Fibroblast of skin of right biceps (primary cell): ENCODE measurements at places on chromosomes 1 and 21.

DNA sequence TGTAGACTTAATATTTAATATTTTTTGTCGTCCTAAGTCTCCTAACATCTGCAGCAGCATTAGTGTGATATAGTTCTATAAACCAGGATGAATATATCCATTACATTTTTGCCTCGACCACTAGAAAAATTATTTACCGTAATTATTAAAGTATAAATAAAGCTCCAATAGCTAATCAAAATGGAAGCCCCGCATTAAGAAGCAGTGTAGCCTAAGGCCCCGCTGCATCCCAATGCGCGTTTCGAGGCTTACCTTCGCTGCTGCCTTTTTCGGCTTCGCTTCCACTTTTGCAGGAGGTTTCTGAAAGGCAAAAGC is 891 bp downstream of the HMGN1 start:
- DNase-seq, result no peak

GRCh38 chr21:42722153-42722552 is 68.7 kb downstream of the PDE9A start:
- no peak for DNase-seq

DNA sequence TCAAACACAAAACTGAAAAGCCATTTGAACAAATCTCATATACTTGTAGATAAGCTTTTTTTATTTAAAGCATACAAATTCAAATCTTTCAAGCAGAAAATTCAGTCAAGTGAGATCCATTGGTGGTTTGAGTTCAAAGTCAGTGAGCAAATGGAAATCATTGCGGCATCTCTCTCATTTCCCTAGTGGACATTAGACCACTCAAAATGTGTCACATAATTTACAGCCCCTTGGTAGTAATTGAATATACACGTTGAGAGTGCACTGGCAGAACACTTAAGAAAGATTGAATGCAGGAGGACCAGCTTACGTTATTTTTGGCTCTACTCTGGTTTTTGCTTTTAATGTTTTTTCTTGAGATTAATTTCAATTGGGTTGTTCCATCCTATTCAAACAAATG is 633.7 kb downstream of the USP25 start:
- DNase-seq, result no peak

- DNase-seq, result peak; percentile 60
Observed at GRCh38 chr1:37944086-37944763, 2.6 kb downstream of the INPP5B start.

DNA sequence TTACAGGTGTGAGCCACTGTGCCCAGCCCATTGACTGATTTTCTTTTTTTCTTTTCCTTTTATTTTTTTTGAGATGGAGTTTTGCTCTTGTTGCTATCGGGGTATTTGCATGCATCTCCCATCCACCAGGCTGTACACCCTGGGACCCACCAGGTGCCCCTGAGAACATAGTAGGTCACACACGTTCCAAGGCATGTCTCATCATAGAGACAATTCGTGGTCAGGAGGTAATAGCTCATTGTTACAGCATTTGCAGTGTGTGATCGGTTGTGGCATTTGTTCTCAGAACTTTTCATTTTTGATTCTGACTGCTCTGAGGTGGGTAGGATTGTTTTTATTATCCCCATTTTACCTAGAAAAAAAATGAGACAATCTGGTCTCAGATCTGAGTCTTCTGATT is 29.6 kb downstream of the BCL9 start:
- DNase-seq, result no peak

DNA sequence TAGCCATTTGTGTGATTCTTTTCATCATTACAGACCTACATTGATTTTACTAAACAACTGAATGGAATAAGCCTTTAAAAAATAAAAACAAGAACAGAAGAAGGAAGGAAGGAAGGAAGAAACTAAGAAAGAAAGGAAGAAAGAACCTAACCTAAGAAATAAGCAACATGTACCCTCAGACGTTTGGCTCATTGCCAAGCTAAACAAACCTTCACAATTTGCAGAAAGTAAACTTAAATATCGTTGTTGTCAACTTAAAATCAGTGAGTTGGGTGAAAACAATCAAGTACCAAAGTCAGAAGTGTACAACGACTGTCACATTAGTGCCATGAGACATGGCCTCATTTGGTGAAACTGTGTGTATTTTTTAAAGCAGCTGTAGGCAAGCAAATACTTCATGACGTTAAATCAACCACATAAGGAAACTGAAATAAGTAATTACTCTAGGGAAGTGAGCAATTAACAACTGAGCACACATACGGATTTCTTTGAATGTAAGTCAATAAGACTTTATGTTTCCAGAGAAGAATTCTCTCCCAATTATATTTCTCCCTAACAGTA is 313.1 kb upstream of the TMPRSS15 start:
- DNase-seq, result no peak

- peak; percentile 33 for DNase-seq
Observed at GRCh38 chr1:66243548-66244130, 290.3 kb upstream of the SGIP1 start.

- no peak for DNase-seq
Observed at GRCh38 chr21:29403301-29403700, 104.6 kb downstream of the BACH1 start.

DNA sequence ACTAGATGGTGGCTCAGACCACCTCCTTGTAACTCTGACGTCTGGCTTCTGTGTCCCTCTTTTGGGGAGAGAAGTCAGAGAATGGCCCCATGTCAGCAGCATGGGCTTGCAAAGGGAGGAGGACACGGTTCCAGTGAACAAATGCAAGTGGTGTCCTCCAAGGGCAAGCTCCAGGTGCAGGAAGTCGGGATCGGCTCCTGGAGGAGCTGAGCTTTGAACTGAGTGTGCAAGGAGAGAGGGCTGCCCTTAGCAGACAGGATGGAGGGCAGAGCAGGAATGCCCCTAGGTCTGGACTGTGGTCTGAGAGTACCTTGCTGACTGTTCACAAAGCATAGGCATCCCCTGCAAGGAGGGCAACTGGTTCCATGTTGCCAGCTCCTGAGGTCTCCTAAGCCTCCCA is 17.3 kb downstream of the PKP1 start:
- DNase-seq, result no peak

DNA sequence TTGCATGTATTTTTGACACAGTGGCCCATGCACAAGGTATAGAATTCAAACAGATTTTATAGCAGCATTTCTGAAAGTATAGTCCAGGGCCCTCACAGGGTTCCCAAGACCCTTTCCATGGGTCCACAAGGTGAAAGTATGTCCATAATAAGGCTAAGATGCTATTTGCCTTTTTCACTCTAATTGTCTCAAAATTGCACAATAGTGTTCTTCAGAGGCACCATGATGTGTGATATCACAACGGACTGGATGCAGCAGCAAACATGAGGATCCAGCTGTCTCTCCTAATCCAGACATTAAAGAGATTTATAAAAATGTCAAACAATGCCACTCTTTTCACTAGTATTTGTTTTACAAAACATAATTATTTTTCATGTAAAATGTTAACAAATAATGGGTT is 88.8 kb upstream of the PRDX6 start:
- no peak for DNase-seq

DNA sequence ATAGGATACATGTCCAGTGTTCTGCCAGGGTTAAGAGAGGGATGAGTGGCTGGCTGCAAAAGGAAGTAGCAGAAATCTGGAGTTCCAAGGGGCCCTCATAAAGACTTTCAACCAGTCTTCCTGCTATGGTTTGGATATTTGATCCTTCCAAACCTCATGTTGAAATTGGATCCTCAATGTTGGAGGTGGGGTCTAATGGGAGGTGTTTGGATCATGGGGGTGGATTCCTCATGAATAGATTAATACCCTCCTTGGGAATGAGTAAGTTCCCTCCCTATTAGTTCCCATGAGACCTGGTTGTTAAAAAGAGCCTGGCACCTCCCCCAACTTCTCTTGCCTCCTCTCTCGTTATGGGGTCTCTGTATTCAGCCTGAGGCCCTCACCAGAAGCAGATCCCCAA is 10.1 kb upstream of the GNG12 start:
- DNase-seq, result peak; percentile 81

DNA sequence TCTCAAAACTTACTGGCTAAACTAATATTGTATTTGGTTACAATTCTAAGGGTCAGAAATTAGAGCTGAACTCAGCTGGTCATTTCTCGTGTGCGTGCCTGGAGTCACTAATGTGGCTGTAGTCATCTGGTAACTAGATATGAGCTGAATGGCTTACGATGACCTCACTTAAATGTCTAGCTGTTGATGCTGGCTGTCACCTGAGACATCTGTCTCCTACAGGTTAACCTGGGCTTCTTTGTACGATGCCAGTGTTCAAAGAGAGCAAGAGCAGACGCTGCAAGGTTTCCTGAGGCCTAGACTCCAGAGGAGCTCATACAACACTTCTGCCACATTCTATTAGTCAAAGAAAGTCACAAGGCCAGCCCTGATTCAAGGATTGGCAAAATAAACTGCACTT is 17.1 kb upstream of the ALG6 start:
- no peak for DNase-seq

DNA sequence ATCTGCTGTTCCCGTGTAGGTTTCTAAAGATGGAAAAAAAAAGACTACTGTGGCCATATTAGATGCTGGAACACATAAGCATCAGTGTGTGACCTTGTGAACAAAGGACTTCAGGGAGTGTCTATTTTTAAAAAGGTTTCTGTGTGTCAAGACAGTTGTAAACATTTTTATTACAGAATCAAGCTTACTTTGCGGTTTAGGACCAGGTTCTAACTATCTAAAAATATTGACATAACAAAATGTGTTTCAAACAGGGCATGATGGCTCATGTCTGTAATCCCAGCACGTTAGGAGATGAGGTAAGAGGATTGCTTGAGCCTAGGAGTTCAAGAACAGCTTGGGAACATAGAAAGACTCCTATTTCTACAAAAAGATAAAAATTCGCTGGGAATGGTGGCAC is 7.1 kb upstream of the DDI2 start:
- DNase-seq, result no peak

DNA sequence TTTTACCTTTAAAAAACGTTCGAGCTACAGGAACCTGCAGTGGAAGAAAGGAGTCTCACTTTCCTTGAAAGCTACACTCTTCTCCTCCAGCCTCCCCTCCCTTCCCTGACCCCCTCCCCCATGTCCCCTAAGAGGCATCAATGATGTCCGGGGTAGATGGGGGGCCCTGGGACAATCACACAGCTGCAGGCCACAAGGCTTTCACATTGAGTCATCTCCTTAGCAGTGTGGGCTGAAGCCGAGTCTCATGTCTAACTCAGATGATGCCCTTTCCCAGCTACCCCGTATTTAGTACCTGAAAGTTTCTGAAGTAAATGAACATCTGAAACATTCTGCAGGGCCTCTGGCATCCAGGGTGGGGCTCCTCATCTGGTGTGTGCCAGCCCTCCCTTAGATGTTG is 6.3 kb upstream of the GPR25 start:
- no peak for DNase-seq

- DNase-seq, result no peak
Observed at GRCh38 chr1:192529811-192530210, 45.8 kb upstream of the RGS1 start.

GRCh38 chr1:23208527-23208926 is 8.8 kb downstream of the HTR1D start:
- DNase-seq, result no peak

GRCh38 chr1:172530000-172530399 is 3.0 kb upstream of the SUCO start:
- no peak for DNase-seq

- DNase-seq, result peak; percentile 92
Observed at GRCh38 chr1:212595787-212596714, 12.5 kb upstream of the ATF3 start.

DNA sequence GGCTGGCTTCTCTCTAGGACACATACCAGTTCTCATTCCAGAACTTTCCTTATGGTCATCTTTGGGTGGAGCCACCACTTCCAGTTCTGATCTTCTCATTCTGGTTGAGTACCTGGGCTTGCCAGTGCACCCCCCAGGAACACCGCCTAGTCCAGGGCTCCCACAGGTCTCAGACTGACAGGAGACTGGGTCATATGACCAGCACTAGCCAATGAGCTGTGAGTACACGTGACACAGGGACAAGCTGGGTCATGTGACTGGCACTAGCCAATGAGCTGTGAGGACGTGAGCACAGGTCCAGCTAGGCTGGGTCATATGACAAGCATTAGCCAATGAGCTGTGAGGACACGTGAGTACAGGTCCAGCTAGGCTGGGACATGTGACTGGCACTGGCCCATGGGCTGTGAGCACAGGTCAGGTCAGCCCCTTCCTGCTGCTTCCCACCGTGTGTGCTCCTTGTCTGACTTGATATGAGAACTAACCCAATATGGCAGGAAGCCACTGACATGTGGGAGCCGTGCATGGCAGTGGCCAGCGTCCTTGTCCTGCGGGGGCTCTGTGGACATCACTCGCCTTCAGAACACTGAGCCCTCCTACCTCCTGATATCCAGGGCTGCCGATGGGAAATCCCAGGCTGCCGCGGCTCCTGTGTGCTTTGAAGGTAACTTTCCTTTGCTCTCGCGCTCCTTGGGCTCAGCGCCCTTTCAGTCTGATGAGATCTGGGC is 22.7 kb downstream of the KRTAP10-1 start:
- peak; percentile 38 for DNase-seq

- no peak for DNase-seq
Observed at GRCh38 chr1:10663678-10664035, 132.8 kb downstream of the CASZ1 start.

GRCh38 chr1:159187647-159188374 is 16.4 kb downstream of the CADM3 start:
- no peak for DNase-seq

GRCh38 chr1:214957330-214958137 is 125.0 kb upstream of the KCNK2 start:
- DNase-seq, result peak; percentile 100

DNA sequence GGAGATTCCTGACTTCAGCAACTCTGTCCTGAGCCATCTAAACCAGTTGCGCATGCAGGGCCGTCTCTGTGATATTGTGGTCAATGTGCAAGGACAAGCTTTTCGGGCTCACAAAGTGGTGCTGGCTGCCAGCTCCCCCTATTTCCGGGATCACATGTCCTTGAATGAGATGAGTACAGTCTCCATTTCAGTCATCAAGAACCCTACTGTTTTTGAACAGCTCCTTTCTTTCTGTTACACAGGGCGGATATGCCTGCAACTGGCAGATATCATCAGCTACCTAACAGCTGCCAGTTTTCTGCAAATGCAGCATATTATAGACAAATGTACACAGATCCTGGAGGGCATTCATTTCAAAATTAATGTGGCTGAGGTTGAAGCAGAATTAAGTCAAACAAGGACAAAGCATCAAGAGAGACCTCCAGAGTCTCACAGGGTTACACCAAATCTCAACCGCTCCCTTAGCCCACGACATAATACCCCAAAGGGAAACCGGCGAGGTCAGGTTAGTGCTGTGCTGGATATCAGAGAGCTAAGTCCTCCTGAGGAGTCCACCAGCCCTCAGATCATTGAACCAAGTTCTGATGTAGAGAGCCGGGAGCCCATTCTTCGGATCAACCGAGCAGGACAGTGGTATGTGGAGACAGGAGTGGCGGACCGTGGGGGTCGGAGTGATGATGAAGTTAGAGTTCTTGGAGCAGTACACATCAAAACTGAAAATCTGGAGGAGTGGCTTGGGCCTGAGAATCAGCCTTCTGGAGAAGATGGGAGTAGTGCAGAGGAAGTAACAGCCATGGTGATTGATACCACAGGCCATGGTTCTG is 2.3 kb downstream of the ZBTB37 start:
- no peak for DNase-seq

DNA sequence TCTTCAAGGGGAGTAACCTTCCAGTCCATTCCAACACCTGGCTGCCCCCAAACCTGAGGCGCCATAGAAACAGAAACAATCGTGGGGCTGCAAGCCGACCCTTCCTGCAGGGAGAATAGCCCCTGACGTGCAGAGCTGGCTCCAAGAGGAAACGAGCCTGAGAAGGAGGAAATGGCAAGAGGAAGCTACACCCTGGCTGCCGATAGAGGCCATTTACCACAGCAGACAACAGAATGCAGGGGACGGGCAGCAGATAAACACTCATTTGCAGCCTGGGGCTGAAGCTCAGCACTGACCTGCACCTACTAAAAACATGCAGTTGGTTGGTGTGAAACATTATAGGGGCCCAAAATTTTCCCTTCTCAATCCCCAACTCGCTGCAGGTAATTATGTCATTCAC is 8.7 kb upstream of the TDRD10 start:
- no peak for DNase-seq
